CD4-positive, alpha-beta T cell treated with Interleukin-4 for 4 hours (primary cell): ENCODE measurements at places on chromosomes 2 and 18.

DNA sequence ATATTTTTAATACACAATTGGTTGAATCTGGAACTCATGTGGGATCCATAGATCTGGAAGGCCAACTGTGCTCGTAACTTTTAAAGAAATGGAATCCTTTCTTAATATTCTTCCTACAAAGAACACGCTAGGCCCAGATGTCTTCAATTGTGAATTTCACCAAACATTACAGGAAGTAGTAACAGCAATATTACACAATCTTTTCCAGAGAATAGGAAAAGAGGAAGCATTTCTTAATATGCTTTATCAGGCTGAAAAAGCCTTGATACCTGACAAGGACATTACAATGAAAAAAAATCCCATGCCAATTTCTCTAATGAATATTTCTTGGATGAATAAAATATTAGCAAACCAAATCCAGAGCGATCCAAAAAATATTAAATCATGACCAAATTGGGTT is 80.3 kb upstream of the HAAO start:
- no peak for DNase-seq

GRCh38 chr2:40367652-40368051 is 84.2 kb downstream of the SLC8A1 start:
- DNase-seq: no peak

DNA sequence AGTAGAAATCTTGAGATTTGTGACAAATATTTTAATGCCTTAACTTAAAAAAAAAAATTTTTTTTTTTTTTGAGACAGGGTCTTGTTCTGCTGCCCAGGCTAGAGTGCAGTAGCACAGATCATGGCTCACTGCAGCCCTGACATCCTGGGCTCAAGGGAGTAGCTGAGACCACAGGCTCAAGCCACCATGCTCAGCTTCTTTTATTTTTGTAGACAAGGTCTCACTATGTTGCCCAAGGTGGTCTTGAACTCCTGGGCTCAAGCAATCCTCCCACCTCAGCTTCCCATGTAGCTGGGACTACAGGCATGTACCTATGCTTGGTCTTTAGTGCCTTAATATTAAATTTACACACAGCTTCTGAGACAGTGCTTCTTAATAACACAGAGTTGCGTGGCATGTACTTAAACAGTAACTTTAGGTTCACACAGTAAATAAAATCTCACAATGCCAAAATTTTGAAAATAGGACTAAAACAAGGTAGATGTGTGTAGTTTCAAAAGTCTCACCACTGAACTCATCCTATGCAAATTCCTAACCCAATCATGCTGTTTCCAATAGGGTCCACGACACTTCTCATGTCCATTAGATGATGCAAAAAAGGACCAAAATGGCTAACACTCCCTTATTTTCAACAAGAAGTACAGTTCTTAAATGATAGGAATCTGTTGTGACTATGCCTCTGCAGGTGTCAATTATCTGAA is 4.1 kb downstream of the HSPD1 start:
- no peak for DNase-seq

DNA sequence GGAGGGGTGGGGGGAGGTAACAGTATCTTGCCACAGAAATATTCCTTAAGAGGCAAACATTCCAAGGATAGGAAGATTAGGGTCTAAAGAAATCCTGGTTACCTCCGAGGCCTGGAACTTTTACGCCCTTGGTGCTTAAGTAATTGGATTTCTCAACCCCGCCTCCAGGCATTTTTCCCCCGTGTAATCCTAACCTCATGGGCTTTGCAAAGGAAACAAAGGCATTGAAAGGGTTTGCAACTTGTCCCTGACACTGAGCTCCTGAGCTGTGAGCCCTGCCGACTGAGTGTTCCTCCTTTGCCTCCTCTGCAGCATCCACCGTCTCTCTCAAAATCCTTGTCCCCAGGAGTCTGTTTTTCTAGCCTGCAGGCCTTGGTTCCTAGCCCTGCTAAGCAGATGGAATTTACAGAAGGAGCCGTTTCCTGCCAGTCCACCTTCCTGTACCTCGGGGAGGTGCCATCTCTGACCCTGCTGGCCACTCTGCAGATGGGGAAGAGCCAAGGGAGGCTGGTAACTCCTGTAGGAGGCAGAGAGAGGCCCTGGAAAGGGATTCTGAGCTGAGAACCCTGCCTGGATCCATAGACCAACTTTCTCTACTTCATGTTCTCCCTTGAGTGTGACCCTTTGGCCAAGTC is 24.2 kb downstream of the TET3 start:
- no peak for DNase-seq

- no peak for DNase-seq
These were observed 24.5 kb downstream of the AQP4 start for GRCh38 chr18:26840965-26841364.

DNA sequence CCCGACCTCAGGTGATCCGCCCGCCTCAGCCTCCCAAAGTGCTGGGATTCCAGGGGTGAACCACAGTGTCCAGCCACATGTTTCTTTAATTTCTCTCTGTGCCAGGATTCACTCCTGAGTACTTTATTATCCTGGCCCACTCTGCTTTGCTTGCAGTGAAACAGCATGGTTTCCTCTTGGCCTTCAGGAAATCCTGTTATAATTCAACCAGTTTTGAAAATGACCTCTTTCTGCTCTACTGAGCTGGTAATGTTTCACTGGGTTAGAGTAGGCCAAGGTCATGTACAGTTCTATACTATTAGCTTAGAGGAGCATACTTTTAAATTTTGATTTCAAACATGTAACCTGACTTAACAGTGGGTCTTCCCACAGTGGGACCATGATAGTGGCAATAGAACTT is 90.6 kb upstream of the PELI1 start:
- DNase-seq: no peak

GRCh38 chr18:25453556-25454269 is 101.7 kb upstream of the ZNF521 start:
- no peak for DNase-seq

- no peak for DNase-seq
These were observed 371.8 kb upstream of the SALL3 start for GRCh38 chr18:78607784-78608183.

GRCh38 chr2:144971786-144972335 is 451.9 kb upstream of the ZEB2 start:
- DNase-seq: no peak

DNA sequence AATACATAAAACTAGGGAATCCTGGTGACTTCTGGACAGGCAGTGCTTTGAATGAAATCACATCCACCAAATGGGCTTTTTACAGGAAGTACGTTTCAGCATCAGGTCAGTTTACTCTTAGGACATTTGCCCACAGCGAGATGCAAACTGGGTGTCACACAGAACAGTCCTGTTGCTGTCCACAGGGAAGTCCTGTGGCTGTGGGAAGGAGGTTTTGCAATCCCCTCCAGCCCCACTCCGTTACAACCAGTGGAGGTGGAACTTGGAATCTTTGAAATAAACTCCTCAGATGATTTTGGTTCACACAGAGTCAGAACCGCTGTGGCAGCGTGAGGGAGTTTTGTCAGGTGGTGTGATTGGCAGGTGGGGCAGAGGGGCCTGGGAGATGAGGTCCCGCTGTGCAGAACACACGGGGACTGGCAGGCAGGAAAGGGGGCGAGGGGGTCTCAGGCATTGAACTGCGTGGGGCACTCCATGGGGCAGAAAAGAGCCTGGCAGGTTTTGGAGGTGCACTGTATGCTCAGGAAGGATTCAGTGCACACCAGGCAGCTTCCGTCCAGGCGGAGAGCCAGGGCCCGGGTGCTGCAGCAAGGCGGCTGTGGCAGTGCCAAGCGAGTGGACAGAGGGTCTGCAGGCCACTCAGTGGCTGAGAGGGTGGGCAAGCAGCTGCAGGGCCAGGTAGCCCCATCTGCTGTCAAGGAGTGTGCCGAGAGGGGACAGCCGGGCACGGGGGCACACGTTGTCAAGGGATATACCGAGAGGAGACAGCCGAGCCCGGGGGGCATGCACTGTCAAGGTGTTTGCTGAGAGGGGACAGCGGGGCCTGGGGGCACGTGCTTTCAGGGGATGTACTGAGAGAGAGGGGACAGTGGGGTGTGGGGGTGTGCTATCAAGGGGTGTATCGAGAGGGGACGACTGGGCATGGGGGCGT is 148.7 kb downstream of the LDLRAD4 start:
- no peak for DNase-seq

GRCh38 chr18:47593744-47594472 is 336.6 kb downstream of the SMAD2 start:
- no peak for DNase-seq

DNA sequence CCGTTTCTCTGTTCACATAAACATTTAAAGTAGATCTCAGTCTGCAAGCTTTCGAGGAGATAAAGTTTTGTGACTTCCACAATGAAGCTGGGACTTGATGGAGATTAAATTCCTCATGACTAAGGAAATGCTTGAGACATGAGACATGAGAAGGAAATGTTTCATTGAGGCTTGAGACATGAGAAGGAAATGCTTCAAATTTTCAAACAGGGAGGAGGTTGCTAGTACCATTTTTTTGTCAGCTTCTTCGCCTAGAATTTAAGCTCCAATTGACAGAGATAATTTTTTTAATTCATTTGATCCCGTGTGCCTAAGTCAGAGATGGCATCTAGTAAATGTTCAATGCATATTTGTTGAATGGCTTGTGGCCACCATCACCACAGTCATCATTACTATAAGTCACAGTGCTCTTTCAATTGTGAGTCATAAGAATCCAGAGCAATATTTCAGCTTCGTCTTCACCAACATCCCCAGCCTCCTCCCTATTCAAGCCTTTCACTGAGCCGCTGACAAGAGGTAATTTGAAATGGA is 543 bp upstream of the MARCHF4 start:
- no peak for DNase-seq

DNA sequence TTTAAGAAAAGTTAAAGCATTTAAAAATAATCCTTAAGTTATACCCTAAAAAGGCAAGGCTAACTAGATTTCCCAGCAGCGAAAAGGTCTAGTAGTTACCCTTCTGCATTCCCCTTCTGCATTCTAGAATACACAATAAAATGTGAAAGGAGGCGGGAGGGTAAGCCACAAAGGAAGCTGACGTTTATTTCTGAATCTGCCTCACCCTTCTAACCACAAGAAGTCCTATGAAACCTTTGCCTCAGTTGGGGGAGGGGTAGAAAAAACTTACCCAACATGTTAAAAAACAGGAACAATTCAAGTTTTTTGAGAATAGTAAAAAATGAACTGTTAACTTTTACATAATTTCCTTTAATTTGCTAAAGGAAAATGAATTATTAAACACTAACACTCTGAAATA is 11.3 kb downstream of the STK17B start:
- DNase-seq: peak; percentile 89

GRCh38 chr2:105320651-105321215 is 8.8 kb downstream of the TGFBRAP1 start:
- DNase-seq: no peak

DNA sequence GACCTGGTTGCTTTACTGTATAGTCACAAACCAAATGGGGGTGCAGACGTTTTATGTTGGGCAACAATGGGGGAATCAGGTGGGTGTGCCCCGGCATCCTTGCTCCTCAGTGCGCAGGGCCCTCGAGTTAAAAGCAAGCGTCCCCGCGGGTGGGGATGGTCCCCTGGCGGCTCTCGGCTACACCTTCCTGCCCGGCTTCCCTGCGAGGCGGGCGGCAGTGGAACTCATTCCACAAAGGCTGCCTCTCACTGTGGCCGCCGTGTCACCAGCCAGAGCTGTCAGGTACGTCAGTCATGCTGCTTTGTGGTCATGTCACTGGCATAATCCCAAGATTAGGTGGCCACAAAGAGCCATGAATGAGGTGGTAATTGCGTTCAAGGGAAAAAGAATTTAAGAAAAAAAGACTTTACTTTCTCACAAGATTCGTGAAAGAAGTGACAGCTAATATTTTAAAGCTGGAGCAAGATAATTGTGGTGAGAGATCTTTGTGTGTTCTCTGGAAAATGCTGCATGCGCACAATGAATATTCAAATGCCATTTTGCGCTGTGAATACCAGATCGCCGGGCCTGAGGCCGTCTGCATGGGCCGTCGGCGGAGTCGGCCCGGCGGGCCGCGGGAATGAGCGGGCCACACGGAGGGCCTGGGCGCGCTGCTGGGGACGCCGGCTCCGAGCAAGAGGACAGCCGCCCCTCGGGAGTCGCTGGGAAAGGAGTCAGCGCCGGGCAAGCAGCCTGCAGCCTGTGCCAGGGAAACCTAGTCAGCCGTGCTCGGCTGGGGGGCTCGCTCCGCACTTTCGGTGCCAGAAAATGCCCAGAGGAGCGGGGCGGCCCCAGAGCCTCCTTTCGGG is 82.3 kb upstream of the LDLRAD4 start:
- DNase-seq: peak; percentile 29

DNA sequence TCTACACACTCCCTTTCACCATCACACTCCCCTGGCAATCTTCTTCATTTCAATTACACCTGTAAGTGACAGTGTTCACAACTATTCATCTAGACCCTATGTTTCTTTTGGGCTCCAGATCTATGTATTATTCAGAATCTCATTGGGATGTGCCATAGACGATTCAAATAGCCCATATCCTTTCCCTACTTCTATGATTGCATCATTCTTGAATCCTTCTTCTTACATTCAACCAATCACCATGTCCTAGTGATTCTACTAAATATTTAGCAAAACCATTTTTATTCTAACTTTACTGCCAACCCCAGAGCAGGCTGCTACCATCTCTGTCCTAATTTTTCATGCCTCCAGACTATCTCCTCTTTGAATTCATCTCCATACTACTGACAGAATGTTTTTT is 106.4 kb downstream of the TDRD15 start:
- DNase-seq: no peak

- no peak for DNase-seq
These were observed 109.7 kb downstream of the MSH2 start for GRCh38 chr2:47512581-47513083.

DNA sequence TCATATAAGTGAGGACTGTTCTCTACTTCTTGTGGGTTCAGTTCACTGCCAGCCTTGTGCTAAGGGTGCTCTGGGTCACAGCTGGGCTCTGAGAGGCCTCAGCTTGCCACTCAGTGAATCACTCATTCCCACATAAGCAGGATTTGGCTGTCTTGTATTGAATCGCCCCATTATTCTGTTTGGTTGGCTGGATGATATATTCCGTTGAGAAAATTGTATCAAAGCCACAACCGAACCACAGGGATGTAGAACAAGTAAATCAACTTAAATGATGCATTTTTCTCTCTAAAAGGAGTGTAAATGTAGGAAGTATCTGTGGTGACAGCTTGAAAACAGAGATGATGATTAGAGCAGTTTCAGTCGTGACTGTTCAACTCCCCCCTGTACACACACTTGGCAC is 39.6 kb downstream of the TTC39C start:
- DNase-seq: peak; percentile 32

- DNase-seq: no peak
These were observed 664.8 kb downstream of the DCC start for GRCh38 chr18:53004798-53005197.

DNA sequence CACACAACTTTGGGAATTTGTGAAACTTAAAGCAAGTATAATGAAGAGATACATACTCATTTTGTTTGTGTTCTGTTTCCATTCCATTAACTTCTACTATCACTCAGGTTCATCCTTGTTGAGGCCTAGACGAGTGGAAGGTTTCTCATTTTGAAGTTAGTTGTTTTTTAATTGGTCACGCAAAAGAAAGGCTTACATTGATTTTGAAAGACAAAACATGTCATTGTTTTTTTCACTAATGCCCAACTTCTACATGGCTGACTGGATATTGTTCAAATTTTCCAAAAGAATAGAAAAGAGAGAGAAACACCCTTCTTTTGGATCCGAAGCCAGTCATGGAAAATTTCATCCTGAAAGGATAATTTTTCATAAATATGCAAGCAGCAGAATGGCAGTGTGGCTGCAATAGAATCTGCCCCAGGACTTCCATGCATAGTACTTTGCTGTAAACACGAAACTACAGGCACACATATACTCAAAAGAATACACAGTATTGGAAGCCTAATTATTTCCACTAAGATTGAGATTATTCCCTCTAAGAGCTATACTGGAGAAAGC is 27.4 kb downstream of the PRKCE start:
- DNase-seq: no peak

GRCh38 chr2:195496991-195497390 is 160.0 kb upstream of the SLC39A10 start:
- DNase-seq: no peak
